Effector memory CD4-positive, alpha-beta T cell (primary cell): ENCODE measurements at places on chromosomes 7 and 10.

DNA sequence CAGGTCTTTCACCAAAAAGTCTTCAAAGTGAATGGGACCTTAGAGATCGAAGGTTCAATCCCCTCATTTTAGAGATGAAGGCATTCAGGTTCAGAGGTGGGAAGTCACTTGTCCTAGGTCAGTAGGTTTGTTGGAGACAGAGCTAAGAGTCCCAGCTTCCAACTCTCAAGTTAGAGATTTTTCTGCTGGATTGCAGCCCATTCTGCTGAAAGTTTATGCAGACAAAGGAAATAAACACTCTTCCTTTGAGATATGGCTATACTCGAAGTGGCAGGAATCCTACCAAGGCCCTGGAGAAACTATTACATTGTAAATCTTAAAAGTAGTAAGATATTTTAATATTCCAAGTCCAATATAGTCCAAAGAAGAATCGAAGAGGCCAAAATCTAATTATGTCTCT lies 64.4 kb downstream of the LYZL1 start:
- DNase-seq = no peak

DNA sequence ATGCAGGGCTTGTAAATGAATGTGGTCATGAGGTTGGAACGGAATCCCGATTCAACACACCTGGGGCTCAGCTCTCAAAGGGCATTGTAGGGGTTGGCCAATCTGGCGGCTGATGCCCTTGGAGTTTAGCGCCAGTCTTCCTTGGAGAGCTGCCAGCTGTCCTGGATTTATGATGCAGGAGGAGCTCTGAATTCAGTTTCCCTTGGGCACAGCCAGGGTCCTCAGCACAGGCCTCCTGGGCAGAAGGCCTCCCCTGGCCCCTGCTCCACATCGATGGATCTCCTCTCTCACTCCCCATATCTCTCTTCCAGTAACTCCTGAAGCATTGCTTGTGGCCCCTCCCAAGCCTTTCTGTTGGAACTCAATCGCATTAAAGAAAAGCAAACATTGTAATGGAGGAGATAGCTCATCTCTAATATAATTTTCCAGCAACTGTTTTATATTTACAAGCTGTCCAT lies 985 bp upstream of the CYTH3 start:
- no peak for DNase-seq

GRCh38 chr7:23539494-23539907 lies 7.7 kb upstream of the TRA2A start:
- no peak for DNase-seq

DNA sequence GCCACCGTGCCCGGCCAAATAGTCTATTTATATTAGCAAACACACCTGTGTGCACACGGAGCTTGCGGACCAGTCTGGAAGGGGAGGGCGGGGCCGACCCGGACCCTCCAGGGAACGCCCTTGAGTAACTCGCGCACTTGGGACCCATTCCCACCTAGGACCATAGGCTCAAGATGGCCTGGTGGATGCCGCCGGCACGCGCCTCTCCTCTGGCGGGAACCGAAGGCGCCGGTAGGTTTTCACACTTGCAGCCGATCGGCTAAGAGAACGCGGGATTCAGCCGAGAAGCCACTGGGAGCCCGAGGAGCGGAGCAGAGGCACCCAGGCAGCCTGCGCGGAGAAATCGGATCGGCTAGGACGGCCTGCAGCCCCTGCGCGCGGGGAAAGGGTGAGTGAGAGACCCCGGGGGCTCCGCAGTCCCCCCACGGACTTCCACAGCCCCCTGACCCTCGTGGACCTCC lies 18.9 kb downstream of the IFT22 start:
- no peak for DNase-seq

DNA sequence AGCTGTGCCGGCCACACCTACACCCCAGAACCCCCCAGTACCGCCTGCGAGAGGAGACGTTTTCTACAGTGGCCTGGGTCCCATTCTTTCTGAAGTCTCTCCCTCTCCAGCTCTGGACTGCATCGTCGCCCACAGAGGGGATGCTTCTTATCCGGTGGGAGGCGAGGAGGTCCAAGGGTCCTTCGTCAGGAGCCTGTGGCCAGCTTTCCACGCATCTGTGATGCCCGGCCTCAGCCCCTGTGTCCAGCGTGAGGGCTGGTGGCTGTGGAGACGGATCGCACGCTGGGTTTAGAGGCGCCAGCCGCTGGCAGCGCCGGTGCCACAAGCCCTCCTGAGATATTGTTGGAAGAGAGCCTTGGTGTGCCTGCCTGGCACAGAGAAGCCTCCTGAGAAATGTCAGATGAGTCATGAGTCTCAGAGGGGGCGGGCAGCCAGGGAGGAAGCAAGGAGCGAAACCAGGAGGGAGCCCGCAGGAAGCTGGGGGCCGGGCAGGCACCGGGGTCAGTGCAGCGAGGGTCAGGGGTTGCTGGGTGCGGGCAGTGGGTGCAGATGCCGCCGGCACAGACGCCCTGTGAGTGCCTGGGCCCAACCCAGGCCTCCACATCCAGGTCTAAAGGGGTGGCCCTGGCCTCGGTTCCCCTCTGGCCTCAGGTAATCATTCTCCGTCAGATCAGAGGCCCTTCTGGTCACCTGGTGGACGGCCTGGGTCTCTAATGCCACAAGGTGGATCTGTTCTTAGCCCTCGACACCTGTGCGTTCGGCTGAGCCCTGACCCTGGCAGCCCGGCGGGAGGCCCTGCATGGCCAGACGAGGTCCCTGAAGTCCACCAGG lies 86.0 kb upstream of the DIP2C start:
- DNase-seq = no peak

- no peak for DNase-seq
Observed at GRCh38 chr10:70660722-70661121, 11.6 kb upstream of the ADAMTS14 start.

DNA sequence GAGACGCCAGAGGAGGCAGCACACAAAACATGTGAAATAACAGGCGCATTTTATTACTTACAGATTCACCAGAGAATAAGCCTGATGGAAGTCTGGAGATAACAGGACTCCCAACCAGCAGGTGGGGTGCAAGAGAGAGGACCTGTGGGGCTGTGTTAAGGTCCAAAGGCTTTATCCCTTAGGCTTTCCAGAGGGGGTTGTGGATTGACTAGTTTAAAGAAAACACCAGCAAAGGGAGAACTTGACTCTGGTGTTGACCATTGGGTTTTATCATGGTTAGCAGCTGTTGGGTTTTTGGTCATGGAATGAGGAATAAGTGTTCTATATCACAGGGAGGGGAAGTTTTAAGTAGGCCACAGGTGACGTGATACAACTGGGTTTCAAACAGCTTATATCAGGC lies 1.6 kb upstream of the CRPPA start:
- no peak for DNase-seq

- no peak for DNase-seq
Observed at GRCh38 chr10:114316744-114317143, 77.7 kb downstream of the VWA2 start.

GRCh38 chr10:32112055-32112454 lies 55.8 kb upstream of the KIF5B start:
- no peak for DNase-seq

DNA sequence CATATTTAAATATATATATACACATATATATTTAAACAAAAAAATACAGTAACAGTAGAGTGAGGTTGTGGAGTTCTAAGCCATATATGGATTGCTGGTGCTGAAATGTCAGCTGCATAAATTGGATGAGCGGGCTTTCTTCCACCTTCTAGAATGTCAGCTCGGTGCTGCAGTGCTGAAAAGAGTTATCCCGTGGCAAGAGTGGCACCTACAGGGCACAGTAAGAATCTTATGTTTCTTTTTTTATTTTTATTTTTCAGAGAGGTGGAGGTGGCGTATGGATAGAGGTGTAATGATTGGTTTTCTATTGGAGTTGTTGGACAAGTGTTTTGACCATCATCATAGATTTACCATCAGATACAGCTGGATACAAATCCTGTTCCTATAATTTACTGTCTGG lies 86.2 kb upstream of the DYNC1I1 start:
- DNase-seq = no peak

DNA sequence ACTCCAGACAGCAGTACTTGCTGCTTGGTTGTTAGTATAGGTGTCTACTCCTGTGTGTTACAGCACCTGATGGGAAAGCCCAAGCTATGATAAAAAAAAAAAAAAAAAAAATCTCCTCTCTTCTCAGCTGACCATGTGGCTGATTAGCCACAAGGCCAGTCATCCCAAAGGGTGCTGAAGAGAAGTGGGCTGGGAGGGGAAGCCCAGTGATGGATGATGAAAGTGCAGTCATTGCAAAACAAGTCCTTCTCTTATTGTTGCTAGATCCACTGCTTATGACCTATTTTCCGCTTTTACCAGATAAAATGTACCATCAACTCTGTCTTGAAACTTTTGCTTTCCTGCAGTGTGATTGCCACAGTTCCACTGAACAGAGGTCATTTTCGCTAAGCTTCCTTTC lies 1092.5 kb upstream of the C7orf33 start:
- no peak for DNase-seq

GRCh38 chr7:1669064-1669951 lies 769 bp upstream of the ELFN1 start:
- DNase-seq = no peak

GRCh38 chr10:90805206-90805605 lies 52.6 kb downstream of the HTR7 start:
- DNase-seq = no peak

DNA sequence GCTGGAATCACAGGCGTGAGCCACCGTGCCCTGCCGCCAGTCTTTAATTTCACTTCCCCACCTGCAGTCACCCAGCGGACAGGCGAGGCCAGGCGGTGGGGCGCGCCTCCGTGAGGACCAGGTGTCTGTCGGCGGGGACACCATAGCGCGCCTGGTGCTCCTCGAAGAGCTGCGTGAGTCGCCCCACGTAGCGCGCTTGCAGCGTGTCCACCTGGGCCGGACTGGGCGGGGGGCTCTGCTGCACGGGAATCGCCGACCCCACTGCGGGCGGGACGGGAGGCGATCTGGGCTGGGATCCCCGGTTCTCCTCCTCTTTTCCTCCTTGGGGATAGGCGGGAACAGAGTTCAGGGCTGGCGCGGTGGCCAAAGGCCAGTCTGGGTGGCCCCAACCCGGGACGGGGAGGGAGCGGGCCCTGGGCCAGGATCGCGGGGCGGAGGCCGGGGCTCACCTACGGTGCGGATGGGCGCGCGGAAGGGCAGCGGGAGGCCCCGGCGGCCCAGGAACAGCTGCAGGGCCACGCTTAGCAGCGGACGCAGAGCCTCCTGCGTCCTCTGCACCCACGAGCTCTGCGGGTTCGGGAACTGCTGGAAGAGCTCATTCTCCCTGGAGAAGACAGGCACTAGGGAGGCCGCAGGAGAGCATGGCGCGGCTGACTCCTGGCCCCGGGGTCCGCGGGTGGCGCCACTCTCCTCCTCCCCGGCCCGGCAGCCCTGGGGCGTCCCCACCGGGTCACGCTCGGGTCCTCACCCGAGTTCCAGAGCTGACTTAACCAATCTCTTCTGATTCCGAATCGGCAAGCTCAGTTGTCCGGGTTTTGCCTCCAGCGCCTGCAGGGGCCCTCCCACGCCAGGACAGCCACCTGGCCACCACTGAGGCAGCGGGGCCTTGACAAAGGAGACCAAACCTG lies 1.1 kb upstream of the MOGAT3 start:
- DNase-seq = no peak

DNA sequence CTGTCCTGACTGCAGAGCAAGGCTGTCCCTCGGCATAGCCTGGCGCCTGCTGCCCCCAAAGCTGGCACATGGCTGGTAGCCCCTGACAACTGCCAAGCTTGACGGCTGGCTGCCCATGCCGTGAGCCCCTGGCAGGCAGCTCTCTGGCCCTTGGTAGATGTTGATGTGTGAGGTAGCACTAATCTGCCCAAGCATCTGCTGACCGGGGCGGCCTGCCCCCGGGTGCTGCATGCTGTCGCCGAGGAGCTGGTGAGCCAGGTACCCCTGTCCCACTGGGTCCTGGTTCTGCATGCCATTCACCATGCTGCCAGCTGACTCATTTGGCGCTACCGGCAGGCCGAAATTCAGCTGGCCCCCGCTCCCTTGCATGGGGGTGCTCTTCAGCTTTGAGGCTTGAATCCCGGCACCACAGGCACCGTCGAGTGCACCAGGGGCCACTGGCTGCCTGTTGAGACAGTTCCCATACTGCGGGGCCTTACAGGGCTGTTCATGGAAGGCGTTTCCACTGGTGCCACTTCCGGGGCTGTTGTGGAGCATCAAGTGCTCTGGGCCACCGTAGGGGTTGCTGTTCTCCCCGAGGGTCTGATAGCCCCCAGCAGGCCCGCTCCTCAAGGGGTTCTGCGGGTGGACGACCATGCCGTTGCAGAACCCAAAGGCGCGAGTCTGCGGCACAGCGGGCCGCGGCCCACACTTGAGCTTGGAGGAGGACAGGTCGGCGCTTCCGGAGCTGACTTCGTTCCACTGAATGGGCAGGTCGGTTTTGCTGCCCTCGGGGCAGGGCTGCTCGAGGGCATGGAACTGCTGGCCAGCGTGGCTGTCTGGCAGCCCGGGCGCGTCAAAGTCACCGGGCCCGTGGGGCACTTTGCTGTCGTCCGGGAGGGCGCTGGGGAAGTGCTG lies 262.2 kb upstream of the INHBA start:
- DNase-seq = no peak

DNA sequence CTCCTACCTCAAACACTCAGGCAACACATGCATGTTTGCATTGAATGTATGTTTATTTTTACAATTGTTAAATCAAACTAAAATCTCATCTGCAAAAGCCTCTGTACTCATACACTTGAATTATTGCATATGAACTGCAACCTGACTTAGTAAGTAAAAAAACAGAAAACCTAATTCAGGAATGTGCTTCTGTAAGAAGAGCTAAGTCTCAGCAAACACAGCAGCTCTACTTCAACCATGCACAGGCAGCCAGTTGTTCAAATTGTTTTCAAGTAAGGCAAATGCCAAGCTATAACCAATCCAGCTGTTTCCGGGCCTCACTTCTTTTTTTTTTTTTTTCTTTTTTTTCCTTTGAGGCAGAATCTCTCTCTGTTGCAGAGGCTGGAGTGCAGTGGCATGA lies 93.5 kb upstream of the MALRD1 start:
- DNase-seq = no peak

GRCh38 chr7:14233868-14234369 lies 244.5 kb upstream of the ETV1 start:
- no peak for DNase-seq

DNA sequence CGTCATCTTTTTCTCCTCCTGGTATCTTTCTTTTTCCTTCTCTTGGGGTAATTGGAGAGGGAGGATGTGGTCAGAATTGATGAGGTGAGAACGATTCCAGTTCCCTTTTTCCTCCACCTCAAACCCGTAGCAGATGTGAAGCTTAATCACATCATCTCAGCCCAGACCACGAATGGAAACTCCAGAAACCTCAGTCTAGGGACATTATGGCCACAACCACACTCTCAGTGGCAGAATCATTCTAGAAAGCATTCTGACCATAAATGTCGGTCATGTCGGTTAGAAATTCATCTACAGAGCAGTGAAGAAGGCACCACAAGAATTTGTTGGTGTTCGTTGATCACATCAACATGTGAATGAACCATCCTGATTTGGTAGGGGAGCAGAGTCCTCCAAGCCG lies 78.7 kb downstream of the GATA3 start:
- no peak for DNase-seq

DNA sequence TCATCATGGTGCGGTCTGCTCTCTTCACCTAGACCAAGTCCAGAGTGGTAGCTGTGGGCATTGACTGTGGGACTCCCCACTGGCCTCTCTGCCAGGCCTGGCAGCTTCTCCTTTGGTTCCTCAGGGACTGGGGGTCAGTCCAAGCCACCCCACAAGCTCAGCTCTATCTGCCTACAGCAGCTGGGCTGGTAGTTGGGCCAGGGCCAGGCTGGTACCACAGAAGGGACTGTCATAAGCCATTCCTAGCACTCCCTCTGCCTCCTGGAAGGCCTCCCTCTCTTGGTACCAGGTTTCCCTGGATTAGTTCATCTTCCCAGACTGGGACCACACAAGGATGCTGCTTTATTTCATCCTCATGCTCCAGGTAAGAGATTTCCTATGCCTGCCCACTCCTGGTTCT lies 24.2 kb upstream of the UNC5B start:
- no peak for DNase-seq
